ENCODE measurements at places on chromosomes 6 and 20.

DNA sequence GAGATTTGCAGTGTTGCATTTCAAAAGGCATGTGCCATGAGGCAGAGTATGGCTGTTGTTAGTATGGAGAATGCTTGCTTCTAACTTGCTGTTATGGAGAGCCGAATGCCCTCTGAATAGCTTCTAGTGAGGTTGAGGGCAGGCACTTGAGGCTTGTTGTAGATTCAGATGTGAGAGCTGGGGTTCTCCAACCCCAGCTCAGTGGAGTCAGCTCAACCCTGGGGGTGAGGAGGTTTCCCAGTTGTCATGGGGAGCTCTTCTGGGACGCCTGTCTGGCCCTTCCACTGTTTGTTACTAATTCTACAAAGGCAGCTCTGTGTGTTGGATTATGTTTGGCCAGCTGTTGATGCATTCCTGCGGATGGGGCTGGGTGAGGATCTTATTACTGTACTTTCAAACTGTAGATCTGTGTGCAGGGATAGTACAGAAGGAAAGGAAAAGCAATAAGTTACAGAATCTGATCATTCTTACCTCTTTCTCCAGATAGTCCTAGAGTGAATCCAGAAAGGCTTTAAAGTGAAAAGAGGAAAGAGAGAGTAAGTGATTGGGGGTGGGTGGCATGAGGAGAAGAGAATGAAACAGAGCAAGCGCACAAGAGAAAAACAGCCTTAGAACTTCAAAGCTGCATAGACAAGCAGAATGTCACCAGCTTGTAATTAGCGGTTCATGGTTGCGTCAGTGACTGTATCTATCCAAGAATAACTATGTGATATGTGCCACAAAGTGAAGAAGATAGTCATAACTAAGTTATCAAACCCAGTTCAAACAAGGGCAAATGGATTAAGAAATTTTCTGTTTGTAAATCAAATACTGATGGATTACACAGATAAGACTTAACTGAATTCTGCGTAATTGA is 148.7 kb downstream of the PRL start:
- peak; percentile 86 for DNase-seq

- no peak for DNase-seq
These were observed 331.5 kb upstream of the NOX3 start for GRCh38 chr6:155787168-155787567.

DNA sequence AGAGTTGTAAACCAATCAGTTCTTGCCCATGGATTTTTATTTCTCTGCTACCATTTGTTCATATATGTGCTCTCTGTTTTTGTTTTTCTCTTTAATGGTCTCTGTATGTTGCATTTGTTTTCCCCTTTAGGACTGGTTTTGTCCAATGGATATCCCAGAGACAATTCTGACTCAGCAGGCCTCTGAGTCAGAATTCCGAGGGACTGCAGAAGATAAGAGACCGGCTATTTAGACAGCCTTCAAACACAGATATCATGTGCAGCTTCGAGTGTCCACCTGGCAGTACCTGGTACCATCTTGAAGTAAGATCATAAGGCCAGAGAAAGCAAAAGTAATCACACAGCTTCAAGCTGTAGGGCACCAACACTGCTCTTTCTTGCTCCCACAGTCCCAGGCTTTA is 125.5 kb downstream of the ELOVL4 start:
- DNase-seq: no peak

DNA sequence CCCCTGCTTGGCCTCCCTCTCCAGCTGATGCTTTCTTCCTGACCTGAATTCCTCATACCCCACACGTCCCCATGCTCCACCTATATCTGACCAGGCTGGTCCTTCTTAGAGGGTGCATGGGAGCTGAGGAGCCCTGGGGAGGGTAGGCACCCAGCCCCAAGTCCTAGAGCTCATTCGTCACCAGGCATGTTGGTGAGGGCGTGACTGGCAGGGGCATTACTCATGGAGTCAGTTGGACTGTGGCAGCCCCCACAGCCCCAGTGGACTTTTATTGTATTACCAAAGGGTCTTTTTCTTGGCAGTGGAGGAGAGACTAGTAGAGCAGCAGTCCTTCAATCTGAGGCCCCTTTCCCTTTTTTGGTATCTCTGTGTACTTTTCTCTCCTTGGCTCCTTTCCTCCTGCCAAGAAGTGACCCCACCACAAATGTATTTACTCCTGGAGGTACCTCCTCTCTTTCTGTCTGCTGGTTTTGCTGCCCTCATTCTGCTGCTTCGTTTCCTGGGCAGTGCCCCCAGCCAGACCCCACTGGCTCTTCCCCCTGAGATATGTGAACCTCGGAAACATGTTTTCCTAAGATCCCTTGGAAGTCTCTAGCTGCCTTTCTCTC is 10.4 kb upstream of the SGK2 start:
- DNase-seq: no peak

GRCh38 chr20:33667676-33668465 is 1.1 kb downstream of the ACTL10 start:
- DNase-seq: peak; percentile 66

- peak; percentile 57 for DNase-seq
These were observed 8.5 kb upstream of the TUBB2A start for GRCh38 chr6:3165631-3166534.

DNA sequence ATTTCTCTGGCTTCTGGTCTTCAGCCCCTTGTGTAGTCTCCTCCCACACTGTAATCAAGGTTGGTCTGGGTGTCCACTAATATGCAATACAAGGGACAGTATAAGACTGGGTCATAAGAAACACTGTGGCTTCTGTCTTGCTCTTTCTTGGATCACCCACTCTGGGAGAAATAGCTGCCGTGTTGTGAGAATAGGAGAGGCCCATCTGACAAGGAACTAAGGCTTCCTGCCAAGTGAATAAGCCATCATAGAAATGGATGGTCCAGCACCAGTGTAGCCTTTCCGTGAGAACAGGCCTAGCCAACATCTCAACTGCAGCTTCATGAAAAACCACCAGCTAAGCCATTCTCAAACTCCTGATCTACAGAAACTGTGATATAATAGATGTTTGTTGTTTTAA is 23.3 kb downstream of the BAG2 start:
- no peak for DNase-seq

- DNase-seq: no peak
These were observed 305.1 kb upstream of the SASH1 start for GRCh38 chr6:148037496-148037895.

GRCh38 chr6:22239261-22239921 is 57.4 kb downstream of the PRL start:
- DNase-seq: peak; percentile 93

- DNase-seq: no peak
These were observed 2.7 kb downstream of the FOXA2 start for GRCh38 chr20:22581437-22582385.

DNA sequence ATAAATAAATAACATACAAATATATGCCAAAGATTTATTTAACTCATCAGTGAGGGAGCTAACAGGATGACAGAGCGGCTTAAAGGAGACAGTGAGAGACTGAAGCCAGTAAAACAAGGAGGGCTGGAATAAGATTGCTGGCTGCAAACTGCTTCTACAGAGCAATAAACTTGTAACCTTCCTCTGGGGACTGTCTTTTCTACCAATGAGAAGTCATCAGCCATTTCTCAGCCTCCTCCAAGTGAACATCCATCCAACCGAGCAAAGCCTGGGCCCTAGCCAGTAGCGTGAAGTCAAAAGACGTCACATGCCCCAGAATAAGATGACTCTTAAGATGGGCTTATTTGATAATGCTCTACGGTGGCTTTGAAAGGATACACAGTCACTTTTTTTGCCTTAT is 42.5 kb downstream of the CPXM1 start:
- DNase-seq: no peak

Measured in fibroblast of upper back skin (primary cell).